ENCODE measurements at places on chromosomes 11 and 22.

GRCh38 chr11:84558085-84558905 lies 1068.8 kb downstream of the DLG2 start:
- no peak for DNase-seq

- DNase-seq = no peak
Observed at GRCh38 chr22:22218302-22218701, 26.3 kb upstream of the VPREB1 start.

- no peak for DNase-seq
Observed at GRCh38 chr22:46934746-46935491, 172.5 kb downstream of the TBC1D22A start.

DNA sequence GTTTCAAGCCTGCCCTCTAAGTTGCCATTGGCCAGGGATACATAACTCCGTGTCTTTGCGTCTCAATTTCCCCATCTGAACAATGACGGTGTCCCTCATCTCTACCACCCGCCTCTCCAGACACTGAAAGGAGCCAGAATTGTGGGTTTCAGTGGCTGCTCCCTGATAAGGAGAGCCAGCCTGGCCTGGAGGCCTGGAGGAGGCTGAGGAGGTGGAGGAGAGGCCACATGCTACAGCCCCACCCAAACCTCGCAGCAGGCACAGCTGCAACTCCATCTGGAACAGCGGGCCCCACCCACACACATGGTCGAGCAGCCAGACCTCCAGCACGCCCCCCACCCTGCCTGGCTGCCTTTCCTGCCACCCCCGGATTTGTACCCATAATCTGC lies 34.4 kb upstream of the CD82 start:
- no peak for DNase-seq

DNA sequence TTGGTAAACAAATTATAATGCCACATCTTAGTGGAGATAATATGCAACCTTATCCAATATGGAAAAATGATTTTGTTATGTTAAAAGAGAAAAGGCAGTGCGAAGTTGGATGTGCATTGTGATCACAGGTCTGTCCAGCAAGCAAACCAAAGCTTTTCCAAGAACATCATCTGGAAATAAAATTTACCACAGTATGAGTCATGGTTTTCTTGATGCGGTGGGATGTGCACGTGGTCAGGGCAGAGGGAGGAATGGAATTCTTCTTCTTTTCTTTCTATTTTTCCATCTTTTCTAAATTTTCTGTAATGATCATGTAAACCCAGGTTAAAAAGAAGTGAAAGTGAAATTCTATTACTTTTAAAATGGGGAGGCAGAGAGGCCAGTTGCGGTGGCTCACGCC lies 169.8 kb downstream of the C11orf91 start:
- no peak for DNase-seq

- no peak for DNase-seq
Observed at GRCh38 chr11:123580557-123581275, 73.7 kb downstream of the SCN3B start.

DNA sequence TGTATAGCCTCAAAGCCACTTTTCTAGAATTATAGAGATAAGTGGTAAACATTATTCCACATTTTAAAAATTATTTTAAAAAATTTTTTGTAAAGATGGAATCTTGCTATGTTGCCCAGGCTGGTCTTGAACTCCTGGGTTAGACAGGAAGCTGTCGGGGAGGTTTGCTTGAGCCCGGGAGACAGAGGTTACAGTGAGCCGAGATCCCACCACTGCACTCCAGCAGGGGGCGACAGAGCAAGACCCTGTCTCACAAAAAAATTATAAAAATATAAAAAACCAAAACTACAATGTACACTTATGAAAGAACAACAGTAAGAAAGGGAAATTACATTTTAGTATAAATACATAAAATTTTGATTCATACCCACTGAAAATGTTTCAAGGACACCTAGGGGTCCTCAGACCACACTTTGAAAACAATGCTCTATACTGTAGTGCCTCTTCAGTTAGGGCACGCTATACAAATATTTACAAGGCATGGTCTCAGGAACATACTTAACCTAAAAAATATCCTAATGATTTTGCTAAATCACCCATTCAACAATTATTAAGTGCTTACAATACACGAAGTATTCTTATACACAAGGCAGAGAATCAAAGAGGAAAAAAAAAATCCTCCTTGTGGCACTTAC lies 111.2 kb downstream of the MRTFA start:
- no peak for DNase-seq

DNA sequence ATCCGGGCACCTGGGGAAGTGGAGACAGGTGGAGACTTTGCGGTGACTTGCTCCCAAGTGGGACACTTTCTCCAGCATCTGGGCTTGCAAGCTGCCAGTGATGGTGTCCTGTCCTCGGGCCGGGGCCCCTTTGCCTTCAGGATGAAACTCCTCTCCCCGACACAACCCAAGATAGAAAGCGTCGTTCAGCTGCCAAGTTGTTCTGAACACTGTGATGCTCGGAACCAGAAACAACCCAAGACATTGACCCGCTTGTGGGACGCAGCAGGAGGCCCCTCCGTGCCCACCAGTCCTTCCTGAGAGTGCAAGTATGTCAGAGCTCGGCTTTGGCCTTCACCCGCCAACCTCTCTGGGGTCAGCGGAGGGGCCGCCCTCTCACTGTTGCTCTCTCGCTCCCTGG lies 31.3 kb downstream of the LINC01488 start:
- no peak for DNase-seq

GRCh38 chr22:30650508-30651116 lies 15.0 kb downstream of the SLC35E4 start:
- no peak for DNase-seq

GRCh38 chr11:75554258-75555022 lies 7.6 kb upstream of the SERPINH1 start:
- peak; percentile 92 for DNase-seq

DNA sequence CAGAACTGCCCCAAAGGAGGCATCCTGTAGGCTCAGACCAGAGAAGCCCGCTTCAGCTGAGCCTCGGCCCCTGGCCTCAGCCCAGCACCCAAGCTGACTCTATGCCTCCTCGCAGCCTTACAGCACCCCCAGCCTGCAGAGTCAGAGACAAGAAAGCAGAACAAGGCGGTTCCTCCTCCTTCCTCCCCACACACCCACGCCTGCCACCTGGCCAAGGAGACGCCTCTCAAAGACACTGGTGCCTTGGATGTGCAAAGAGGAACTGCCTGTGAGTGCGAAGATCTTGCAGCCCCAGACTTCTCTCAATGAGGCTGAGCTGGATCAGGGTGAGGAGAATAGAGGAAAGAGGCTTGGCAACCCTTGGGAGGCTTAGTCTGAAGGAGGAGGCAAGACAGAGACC lies 60.2 kb downstream of the PDE2A start:
- DNase-seq = peak; percentile 78

- DNase-seq = peak; percentile 62
Observed at GRCh38 chr11:124877910-124878758, 12.9 kb downstream of the ROBO3 start.

DNA sequence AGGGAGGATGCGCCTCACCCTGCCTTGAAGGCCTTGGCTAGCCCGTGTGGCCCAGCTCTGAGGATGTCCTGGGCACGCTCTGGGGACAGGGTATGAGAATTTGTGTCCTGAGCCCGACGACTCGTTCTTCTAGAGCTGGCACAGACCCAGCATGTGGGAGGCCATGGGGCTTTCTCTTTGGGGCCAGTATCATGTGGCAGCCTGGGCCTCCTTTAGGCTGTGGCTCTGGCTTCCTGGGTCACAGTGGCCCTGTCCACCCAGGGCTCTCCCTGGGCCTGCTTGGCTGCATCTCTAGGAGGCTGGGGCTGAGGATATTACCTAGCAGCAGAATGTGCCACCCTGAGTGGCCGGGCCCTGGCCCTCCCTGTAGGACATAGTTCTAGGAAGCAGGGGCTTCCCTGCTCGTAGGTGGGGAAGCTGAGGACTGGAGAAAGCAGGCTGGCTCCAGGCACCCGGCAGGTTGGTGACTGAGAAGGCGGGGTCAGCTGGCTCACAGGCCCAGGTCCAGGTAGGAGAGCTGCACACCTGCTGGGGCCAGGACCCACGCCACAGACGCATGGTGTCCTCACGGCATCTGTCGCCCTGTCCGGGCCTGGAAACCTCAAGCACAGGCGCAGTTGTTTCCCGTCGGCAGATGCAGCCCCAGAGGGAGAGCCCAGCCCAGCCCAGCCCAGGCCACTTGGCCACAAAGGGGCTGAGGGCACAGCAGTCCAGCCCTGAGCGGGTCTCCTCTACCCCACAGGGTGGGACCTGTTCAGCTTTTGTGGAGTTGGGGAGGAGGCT lies 6.8 kb downstream of the CCDC188 start:
- DNase-seq = no peak

DNA sequence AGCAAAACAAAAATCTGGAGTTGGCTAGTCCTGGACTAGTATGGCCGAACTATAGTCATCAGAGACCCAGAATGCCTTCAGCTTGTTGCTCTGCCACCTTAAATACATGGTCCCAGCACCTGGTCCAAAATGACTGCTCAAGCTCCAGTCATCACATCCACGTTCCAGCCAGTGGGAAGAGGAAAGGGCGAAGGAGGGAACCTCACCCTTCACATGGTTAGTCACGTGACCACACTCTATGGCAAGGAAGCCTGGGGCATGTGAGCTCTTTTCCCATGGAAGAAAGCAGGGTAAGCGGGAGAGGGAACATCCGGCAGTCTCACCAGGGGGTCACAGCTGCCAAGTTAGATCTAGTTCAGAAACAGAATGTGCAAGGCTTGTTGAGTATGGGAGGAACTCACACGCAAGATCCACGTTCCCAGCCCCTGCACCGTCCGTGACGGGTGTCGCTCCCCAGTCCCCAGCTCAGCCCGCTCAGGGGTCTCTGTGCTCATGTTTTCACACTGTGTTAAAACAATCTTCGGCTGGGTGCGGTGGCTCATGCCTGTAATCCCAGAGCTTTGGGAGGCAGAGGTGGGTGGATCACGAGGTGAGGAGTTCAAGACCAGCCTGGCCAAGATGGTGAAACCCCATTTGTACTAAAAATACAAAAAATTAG lies 1.9 kb upstream of the ANO9 start:
- DNase-seq = no peak

GRCh38 chr11:11472106-11472505 lies 119.1 kb upstream of the CSNK2A3 start:
- no peak for DNase-seq

GRCh38 chr11:93997741-93998140 lies 23.4 kb upstream of the HEPHL1 start:
- DNase-seq = no peak

- DNase-seq = no peak
Observed at GRCh38 chr11:17019232-17019631, 5.0 kb upstream of the PLEKHA7 start.

- no peak for DNase-seq
Observed at GRCh38 chr11:1300569-1301187, 8.8 kb downstream of the TOLLIP start.

DNA sequence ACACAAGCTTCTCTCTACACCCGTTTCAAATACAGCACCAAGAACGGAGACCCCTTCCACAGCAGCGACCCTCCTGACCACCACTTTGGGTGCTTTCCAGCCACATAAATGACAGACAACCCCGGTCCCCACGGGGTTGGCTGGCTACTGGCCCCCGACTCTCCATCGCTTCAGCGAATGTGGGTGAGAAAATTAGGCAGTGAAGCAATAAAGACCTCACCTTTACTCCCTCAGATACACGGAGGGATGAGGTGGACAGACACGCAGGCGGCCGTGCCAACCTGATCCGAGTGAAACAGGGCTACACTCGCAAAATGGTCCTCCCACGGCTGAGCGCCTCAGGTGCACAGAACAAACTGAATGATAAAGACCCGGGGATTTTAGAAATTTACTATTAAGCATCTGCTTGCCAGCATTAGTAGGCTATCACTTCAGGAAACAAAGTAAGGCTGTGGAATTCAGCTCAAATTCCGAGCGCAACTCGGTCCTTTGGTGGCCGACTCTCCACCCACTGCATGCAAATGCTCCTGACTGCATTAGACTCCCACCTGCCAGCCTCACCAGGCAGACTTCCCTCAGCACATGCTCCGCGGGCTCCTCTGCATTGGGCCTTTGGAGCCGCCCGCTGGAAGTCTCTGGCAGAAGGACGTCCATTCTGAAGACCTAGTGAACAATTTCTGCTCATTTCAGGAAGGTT lies 12.8 kb upstream of the EFCAB6 start:
- DNase-seq = peak; percentile 40

DNA sequence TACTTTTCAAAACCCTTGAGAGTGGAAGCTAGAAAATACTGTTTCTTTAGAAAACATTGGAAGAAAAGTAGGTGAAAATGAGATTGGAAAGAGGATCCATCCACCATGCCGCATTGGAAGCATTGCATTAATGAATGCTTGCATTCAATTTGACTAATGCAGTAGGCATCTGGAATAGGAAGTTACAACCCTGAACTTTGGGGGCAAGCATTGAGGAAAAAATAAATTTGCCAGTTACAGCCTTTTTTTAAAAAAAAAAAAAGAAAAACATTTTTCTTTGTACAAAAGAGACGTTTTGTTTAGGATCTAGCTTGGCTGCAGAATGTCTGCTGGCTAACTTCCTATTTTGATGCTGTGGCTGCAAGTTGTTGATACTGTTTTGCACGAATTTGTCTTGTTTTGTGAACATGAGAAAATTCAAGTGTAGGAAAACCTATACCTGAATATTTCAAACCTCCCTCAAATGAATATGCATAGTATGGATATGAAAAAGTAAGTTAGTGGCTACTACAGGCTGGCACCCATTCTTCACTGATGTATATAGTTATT lies 28.1 kb downstream of the RTN3 start:
- DNase-seq = no peak

- no peak for DNase-seq
Observed at GRCh38 chr11:85732965-85733364, 47.0 kb upstream of the CCDC89 start.

DNA sequence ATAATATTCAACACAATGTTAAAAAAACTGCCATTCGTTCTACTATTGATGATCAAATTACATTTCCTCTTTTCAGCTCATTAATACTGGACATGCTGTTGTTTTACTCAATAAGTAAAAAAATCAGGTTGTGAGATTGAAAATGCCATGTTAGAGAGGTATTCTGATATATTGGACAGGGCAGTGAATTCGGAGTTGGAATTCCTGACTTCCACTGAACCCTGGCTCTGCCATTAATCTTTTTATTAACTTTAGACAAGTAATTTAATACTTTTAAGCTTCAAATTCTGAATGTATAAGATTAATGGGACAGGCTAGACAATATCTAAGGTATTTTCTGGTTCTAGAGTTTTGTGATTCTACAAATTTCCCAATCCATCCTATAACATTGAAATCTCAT lies 12.2 kb upstream of the NOX4 start:
- DNase-seq = no peak

- DNase-seq = no peak
Observed at GRCh38 chr22:22945195-22945594, 57.6 kb downstream of the IGLL5 start.

- DNase-seq = no peak
Observed at GRCh38 chr22:37471727-37472417, 14.3 kb downstream of the MFNG start.

- no peak for DNase-seq
Observed at GRCh38 chr11:83272627-83273026, 13.5 kb downstream of the CCDC90B start.

All from tibial artery (tissue), 4 donors.